Parietal lobe (tissue), 2 donors: ENCODE measurements at places on chromosomes 4 and X. TPM values are rescaled to one million over a fixed set of nuclear protein-coding genes. Genes with fewer than 3 reads are reported as not detected.

ATP6AP1 gene
- total RNA-seq: 55.7 TPM

ALB gene
- 7.5 TPM for total RNA-seq

MAGEC2 gene
- total RNA-seq: not detected

ITM2A gene
- 39.1 TPM for total RNA-seq

CFAP47 gene
- total RNA-seq: 5.6 TPM

FGFRL1 gene
- 5.3 TPM for total RNA-seq

DUSP9 gene
- 1.6 TPM for total RNA-seq

TMPRSS11A gene
- not detected for total RNA-seq

TMEM271 gene
- total RNA-seq: 13.5 TPM

GC gene
- not detected for total RNA-seq

VGLL1 gene
- not detected for total RNA-seq

EDA2R gene
- total RNA-seq: 1.3 TPM

GALNTL6 gene
- total RNA-seq: 16.9 TPM

NDNF gene
- total RNA-seq: 4.1 TPM

PABPC5 gene
- 8.1 TPM for total RNA-seq

SRPX gene
- 0.31 TPM for total RNA-seq

HPGDS gene
- total RNA-seq: 1.3 TPM

HS6ST2 gene
- 5.3 TPM for total RNA-seq

SMR3B gene
- total RNA-seq: not detected

SPATA4 gene
- 0.63 TPM for total RNA-seq

ACE2 gene
- total RNA-seq: not detected

TTC29 gene
- total RNA-seq: 0.63 TPM

NHS gene
- total RNA-seq: 7.5 TPM

GLRB gene
- total RNA-seq: 37.9 TPM

NLGN4X gene
- 63.2 TPM for total RNA-seq

XAGE2 gene
- not detected for total RNA-seq

CRMP1 gene
- total RNA-seq: 680 TPM

SLC26A1 gene
- total RNA-seq: 6.3 TPM

TLL1 gene
- total RNA-seq: 1.3 TPM

HSFX1 gene
- 4.4 TPM for total RNA-seq

SMPX gene
- total RNA-seq: not detected

CYLC1 gene
- not detected for total RNA-seq

INPP4B gene
- 5.9 TPM for total RNA-seq

CDKL5 gene
- total RNA-seq: 92.6 TPM

NCAPG gene
- total RNA-seq: 13.8 TPM

GABRE gene
- 3.1 TPM for total RNA-seq

TCP11X2 gene
- 1.9 TPM for total RNA-seq

NLGN3 gene
- 29.1 TPM for total RNA-seq

VCX2 gene
- not detected for total RNA-seq
